AG20443 (cell line): ENCODE measurements at places on chromosomes 4 and X.

- no peak for DNase-seq
Measured at GRCh38 chr4:100081491-100081890, 108.8 kb downstream of the DDIT4L start.

DNA sequence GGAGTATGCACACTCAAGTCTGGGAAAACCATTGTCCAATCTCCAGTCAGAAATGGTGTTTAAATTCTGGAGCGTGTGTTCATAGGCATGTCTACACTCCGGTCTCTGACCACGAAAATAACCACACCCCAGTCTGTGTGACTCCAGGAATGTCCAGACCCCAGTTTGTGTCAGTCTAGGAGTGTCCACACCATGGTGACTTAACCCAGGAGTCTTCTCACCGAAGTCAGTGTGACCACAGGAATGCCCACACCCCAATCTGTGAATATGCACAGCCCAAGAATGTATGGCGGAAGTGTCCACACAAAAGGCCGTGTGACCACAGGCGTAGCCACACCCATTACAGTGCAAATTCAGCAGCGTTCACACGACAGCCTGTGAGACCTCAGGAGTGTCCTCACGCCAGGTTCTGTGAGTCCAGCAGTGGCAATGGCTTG, 11.4 kb downstream of the FTSJ1 start:
- DNase-seq: peak; percentile 71

DNA sequence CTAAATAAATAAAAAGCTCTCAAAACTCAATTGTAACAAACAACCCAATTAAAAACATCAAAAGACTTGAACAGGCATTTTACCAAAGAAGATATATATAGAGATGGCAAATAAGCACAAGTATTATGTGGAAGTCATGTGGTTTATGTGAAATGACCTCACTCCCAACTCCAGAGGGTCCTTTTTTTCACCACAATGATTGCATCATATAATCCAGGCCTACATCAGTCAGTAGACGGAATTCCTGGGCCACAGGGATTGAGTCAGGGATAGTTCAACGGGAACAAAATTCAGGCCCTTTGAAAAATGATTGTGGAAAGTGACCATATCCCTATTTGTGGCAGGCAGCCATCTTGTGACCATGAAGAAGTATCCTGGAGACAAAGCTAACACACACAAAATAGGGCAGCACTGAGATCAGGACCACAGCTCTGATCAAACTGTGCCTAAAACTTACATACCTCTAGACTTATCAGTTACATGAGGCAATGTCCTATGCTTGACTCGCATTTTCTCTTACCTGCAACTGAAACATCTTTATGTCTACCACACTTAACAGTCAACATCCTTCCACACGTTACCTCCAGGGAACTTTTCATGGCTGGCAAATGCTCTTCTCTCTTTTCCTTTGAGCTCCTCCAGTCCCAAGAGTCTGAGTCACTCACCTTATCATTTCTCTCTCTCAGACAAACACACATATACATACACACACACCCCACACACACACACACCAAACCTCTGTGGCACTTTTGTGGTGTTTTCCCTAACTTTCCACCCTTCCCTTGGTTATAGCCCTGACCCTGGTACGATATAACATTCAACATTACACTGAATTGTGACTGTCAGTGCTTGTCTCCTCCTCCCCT, 113.5 kb downstream of the PHF8 start:
- DNase-seq: no peak

DNA sequence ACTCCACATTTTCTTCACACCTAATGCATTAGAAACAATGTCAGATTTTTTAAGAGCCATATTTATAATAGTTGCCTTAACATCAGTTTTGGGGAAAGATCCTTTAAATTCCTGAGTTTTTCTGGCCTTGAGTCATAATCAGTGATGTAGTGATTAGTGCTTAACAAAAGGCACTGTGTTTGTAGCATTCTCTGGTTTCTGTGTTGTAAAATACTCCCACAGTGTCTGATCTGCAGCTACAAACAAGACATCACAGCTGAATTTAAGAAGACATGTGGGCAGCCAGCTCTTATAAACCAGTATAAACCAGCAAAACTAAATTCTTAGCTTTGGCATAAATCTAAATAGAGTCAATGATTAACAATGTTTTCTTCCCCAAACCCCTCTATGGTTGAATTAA, 233.8 kb downstream of the FSTL5 start:
- DNase-seq: no peak

DNA sequence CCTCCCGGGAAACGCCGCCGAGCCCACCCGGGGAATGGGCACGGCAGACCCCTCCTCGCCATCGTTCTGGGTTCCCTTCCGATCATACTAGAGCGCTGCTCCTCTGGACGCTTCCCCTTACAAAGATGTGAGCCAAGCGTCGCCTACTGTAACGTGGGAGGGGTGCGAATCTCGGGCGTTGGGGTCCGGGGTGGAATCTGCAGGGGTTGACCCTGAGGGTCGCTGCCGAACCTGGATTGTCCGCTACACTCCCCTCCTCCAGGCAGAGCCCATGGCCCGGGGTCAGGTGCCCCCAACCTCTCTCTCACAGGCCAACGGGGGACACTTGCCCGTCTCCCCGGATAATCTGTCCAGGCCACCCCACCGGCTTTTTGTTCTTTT, 13.8 kb downstream of the BCOR start:
- DNase-seq: no peak

DNA sequence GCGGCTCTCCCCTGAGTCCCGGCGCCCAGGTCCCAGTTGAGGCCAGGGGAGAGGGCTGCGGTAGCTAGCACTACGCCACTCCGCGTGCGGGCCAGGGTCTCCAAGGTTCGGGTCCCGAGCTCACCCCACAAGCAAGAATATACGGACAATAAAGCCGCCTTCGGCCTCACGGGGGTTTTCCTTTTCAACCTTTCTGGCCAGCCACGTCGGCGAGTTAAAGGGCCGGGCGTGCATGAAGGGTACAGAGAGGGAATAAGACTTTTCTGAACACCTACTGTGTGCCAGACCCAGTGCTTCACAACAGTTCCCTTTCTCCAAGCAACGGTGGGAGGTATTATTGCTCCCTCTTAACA, 138.5 kb upstream of the ZIC3 start:
- no peak for DNase-seq

DNA sequence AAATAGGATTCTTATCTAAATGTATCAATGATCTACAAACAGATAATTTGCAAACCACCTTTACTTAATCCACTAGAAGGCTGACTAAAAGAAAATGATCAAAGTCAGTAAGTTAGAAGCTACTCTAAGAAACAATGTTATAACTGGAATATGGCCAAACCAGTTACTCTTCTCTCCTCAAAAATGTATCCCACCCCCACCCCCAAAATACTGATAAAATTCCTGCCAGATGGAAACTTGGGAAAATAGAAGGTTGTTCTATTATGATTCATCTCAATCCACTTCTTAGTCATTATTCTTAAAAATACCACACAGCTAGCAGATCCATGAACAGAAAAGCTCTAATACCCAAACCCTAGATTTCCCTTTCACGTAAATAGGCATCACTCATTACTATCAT, 206.4 kb downstream of the KLHL13 start:
- no peak for DNase-seq

- DNase-seq: no peak
Measured at GRCh38 chr4:182969651-182970279, 52.6 kb upstream of the DCTD start.

- no peak for DNase-seq
Measured at GRCh38 chr4:156783966-156784365, 187.6 kb downstream of the PDGFC start.

GRCh38 chrX:78098108-78098507, 5.9 kb upstream of the PGK1 start:
- no peak for DNase-seq

DNA sequence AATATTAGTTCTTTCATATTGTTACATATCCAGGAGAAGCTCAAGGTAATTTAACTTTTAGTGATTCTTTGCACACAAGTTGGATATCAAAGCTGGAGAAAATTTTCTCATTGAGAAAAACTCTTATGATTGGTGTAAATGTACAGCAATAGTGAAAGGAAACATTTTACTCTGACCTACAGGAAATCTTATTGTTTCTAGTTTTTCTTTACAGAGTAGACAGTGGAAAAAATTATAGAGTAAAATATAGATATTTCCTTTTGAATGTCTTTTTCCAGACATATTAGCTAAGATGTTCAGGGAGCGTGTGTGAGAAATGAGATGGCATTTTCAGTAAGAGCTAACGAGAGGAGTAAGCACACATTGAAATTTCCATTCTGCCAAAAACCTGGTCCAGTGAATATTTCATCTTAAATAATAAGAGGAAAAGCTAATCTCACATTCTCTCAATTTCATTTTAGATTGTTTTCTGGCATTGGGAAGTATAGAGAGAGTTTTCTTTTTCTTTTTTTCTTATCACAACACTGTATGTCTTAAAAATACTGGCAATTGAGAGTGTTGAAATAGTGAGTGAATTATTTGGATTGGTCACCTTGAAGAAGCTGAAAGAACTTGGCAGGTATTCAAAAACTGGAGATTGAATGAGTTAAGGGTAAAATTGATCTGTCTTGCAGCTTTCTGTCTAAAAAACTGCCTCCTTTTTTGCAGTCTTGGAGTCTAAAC, 15.6 kb upstream of the ATP8A1 start:
- DNase-seq: no peak

DNA sequence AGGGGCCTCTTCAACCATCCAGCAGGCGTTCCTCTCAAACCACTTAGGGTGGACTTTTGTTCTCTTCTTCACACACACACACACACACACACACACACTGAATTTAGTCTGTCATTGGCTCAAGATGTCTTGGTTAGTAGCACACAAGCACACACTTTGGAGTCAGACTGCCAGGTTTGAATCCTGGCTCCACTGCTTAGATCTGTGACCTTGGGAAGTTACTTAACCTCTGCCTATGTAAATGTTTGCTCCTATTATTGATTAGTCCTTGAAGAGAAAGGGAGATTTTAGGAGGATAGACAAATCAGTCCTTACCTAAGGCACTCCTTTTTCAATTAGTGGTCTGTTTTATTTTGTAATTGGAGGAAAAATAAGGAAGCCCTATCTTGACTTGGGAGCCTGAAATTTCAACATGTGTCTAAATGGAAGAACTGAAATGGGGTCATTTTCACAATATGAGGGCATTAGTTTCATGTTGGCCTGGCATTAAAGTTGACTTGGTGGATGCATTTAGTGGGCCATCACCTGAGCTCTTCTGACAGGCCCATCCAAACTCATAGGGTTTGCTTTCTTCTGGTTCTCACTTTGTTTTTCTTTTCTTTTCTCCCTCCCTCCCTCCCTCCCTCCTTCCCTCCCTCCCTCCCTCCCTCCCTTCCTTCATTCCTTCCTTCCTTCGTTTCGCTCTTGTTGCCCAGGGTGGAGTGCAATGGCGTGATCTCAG, 13.3 kb upstream of the TMEM131L start:
- DNase-seq: no peak

GRCh38 chrX:75278991-75279390, 5.1 kb downstream of the UPRT start:
- DNase-seq: no peak

GRCh38 chrX:149699761-149700160, 12.1 kb upstream of the MAGEA11 start:
- DNase-seq: no peak

- DNase-seq: no peak
Measured at GRCh38 chr4:137599734-137600133, 67.4 kb upstream of the PCDH18 start.

- no peak for DNase-seq
Measured at GRCh38 chr4:36283912-36284465, 2.6 kb downstream of the DTHD1 start.

DNA sequence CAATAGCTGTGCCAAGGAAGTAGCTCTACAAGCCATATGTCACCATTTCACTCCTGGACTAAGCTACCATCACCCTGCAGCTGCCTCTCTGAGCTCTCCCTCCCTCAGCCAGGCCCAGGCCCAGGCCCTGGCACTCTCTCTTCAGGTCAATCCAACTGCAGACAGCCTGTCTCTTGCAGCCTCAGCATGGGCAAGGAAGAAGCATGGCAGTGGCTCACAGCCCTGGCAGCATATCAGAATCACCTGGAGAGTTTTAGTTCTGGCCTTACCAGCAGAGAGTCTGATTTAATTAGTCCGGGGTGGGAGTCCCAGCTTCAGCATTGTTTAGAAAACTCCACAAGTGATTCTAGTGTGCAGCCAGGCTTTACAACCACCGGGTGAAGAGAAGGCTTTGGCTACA, 31.5 kb downstream of the NALF2 start:
- no peak for DNase-seq

DNA sequence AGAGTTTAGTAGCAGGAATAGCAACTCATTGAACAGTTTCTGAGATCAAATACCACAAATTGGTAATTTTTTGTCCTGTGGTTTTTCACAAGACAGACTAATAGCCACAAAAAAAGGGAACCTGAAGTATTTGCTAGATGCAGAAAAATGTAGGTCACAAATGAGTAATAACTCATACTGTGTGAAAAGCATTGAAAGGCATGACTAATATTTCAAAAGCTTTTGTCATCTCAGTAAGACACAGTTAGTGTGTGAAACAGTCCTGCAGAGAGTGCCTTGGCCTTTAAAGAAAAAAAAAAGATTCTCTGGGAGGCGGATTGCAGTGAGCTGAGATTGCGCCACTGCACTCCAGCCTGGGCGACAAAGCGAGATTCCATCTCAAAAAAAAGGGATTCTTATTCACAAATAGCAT, 31.4 kb upstream of the SLC25A31 start:
- peak; percentile 53 for DNase-seq

GRCh38 chrX:20116577-20117240, at the start of gene MAP7D2:
MAP7D2 (minus strand) TSS chrX:20116907; CDS start chrX:20116879, 28 bp downstream.
- peak; percentile 20 for DNase-seq

DNA sequence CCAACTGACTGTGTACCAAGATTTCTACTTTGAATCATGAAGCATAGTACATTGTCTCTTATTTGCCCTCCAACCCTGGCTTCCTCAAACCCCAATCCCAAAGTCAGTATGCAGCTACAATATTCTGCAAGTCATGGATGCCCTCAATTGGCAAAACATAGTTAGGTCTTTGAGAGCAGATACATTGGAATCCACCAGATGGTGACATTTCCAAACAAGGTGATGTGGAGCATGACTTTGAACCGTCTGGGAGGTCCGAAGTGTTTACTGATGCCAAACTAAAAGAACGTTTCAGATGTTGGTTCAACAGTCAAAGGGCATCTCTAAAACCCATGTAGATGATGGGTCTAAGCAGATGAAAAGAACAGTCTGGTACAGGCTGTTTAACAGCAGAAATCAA, 43.7 kb upstream of the FRMD7 start:
- no peak for DNase-seq
